ENCODE measurements at places on chromosomes 1 and 21.

DNA sequence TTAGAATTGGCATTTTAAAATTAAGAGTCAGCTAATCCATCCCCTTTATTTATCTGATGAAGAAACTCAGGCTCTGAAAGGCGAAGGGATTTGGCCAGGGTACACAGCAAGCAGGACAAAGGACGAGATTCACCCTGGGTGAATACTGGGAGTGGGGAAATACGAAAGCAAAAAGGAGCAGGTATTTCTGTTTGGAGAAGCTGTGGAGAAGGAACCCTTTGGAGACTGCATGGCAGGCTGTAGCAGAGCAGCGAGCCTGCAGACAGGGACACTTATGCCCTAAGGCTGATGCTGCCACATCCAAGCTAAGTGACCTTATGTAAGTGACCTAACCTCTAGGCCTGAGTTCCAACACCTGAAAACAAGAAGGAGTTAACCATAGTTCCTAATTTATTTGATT lies 207.2 kb upstream of the C1orf87 start:
- no peak for DNase-seq

DNA sequence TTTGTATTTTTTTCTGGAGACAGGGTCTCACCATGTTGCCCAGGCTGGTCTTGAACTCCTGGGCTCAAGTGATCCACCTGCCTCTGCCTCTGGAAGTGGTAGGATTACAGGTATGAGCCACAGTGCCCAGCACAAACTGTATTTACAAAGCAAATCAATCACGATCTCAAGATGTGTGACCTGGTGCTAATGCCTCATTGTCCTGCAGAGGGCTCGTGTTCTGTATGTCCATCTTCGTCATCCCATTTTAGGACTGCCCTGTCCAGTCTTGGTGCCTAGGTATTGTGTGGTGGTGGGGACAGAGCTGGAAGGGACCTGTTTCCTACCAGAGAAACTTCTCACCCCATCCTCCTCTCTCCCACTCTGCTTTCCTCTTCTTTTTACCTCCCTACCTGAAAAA lies 20.2 kb downstream of the PROK1 start:
- DNase-seq = no peak

DNA sequence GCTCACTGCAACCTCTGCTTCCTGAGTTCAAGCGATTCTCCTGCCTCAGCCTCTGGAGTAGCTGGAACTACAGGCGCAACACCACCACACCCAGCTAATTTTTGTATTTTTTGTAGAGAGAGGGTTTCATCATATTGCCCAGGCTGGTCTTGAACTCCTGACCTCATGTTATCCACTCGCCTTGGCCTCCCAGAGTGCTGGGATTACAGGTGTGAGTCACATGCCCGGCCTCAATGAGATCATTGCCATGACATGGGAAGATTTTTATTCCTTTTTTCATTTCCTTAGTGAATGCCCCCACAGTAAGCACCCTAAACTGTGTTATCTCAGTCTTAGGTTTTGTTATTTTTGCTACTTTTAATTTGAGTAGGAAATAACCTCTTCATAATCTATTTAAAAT lies 977.9 kb downstream of the BRINP3 start:
- no peak for DNase-seq

DNA sequence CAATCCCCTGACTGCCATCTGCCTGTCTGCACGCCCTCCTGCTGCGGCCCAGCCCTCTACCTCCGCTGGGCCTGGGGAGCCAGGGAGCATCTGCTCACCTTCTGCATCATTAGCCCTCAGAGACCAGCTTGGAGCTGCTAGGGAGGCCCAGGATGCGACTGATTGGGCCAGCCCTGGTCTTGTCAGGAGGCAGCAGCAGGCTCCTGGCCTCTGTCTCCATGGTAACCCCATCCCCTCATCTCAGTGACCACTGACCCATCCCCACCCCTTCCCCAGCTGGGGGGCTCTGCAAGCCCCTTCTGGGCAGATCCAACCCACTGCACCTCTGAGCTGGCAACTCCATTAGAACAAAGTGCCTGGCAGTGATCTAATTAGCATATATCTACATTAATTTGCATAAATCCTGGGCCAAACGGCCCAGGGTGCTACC lies 37.7 kb downstream of the NKAIN1 start:
- DNase-seq = no peak

GRCh38 chr1:21927533-21928237 lies 9.4 kb downstream of the HSPG2 start:
- DNase-seq = no peak

GRCh38 chr1:200075522-200075921 lies 48.0 kb downstream of the NR5A2 start:
- DNase-seq = no peak

DNA sequence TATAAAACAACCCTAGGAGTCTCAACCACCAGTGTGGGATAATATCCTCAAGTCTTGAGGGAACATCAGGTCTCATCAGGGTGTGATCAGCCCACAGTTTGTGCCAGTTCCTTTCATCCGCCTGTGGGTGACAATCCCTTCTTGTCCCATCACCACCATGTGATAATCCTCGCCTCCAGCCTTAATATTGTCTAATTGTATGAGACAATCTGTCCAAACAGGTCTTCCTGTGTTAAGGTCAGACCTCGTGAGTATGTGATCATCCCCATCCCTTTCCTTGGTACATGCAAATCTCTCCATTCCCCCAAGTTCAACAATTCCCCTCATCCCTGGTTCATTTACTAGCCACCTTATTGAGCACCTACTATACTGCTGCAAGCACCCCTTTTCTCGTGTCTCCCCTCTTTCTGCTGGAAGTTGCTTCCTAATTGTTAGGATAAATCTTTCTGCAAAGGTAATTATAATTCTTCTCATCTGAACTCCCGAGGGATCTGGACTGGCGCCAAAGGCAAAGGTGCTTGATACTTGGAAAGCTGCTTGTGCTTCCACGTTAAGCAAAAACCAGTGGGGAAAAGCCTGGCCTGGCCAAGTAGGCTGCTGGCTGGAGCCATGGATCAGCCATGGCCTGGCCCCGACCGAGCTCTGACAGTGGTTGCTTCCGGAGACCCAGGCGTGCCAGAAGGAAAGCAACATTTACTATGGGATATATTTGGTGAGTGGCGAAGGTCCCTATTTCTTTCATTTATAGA lies 92.5 kb downstream of the RNF220 start:
- no peak for DNase-seq

DNA sequence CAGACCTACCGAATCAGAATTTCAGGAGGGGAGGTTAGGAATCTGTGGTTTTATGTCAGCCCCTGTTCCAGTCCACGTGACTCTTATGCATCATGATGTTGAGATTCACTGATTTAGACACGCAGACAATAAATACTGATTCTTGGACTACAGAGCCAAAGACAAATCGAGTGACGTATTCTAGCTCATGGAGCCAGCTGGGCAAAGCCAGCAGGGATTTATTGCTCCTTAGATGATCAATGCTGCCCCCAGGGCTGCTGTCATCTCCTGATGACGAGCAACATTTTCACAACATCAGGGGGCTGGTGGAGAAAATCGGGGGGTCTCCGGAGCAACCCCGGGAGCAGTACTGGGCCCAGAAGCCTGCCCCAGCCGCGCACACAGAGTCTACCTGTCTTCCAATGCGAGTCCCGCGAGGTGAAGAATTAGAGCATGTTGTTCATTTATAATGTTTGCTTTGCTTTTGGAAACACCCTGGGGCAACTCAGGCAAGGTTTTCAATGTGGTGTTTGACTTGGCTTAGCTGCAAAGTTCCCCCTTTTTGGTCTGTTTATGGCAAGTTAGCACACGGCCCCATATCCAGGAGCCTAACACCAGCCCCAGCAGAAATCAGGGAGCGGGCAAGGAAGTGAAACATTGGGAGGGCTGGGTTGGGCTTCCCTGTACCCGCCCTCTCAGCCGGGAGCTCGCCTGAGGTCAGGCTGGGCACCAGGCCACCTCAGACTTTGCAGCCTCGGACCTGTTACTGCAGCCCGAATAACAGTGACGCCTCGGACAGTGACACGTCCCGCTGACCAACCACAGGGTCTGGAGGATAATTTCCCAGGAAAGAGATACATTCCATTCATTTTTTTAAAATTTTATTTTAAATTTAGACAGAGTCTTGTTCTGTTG lies 19.9 kb upstream of the CLDN14 start:
- DNase-seq = no peak

DNA sequence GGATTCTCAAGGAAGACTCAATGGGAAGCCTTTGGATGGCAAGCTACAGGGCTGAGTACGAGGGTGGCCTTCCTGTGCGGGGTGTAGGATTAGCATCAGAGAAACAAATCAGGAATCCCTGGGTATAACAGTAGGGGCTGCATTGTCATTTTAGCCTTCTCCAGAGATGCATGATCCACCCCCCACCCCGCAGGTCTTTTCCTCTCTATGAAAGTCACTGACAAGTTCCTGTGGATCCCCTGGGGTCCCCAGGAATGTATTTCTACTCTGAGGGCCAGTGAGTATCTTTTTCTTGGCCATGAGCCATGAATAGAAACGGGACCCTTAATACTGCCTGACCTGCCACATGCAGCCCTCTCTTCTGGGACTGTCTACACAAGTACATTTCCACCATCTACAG lies 473.0 kb upstream of the VAMP3 start:
- DNase-seq = no peak

DNA sequence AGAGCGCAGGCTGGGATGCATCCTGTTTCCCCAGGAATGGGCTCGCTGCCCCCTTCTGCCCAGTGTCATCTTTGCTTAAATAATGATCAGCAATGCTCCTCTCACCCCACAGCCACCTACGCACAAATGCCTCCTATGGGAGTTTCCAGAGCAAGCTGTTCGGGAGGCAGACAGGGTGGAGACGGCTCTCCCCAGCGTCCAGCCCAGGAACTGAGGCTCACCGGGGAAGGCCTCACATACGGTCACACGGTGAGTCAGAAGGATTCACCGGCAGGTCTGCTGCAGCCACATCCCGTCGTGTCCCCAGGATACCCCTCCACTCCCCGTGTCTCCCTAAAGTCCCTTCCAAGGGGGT lies 40.3 kb upstream of the RUNX3 start:
- DNase-seq = no peak

DNA sequence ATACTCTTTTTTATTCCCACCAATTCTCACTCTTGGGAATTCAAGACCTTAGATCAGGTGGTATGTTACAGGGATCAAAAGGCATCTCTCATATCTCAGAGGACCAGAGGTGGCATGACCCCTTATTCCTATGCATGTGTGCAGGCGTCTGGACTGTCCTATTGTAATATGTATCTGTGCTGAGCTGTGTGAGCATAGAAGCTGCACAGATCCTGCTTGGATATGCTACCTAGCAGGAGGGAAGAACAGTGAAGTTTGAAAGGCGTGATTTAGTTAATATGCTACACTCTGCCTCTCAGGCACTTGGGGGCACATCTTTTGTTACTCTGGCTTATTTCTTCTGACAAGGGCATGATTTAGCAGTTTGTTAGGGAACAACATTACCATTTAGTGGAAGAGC lies 86.7 kb upstream of the ZRANB2 start:
- DNase-seq = no peak

- no peak for DNase-seq
Observed at GRCh38 chr1:31934706-31935629, 3.2 kb downstream of the PTP4A2 start.

DNA sequence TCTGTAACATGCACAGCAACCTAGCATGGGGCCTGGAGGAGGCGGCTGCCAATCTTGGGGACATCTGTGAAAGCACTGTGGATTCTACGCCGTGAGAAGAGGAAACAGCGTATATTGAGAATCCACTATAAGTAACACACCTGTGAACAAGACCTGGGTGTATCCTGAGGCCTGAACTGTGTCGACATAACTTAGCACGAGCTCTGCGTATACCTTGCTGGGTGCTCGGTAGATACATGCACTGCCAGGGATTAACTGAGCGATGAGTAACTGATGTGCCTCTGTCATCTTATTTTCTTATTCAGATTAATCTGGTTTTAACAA lies 58.6 kb downstream of the DDX20 start:
- DNase-seq = no peak

GRCh38 chr1:234096161-234096770 lies 191.8 kb downstream of the SLC35F3 start:
- no peak for DNase-seq

- peak; percentile 20 for DNase-seq
Observed at GRCh38 chr21:41816583-41817165, 49.8 kb upstream of the RIPK4 start.

- no peak for DNase-seq
Observed at GRCh38 chr1:153547560-153548551, 1.2 kb downstream of the S100A3 start.

Measured in stimulated activated CD4-positive, alpha-beta T cell treated with anti-CD3 and anti-CD28 coated beads, Interleukin-15, amount 100 ng/mL, for 48 hours (primary cell).